ENCODE measurements at places on chromosomes 5 and 9.

DNA sequence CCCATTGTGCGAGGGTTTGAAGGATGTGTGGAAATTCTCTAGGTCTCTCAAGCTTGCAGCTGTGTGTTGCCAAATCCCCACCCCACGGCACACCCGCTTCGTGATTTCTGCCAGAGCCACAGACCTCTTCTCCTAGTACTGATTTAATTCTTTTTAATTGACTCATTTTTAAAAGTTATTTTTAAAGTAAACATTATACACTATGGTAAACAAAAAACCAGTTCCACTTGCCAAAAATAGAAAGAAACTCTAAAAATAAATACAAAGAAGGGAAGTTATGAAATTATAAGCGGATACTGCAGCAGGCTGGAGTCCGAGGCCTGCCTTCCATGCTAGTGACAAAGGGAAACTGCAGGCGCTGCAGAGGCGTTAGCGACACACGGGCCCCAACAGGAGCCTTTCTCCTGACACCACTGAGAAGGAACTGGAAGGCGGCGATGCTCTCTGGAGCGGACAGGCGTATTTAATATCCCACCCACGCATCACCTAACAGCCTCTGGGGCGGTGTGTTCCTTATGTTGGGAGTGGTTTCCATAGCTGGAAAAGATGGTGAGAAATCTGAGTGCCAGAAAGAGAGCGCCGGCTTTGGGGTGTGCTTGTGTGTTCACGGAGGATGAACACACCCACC is 122.5 kb downstream of the COL23A1 start:
- no peak for DNase-seq

DNA sequence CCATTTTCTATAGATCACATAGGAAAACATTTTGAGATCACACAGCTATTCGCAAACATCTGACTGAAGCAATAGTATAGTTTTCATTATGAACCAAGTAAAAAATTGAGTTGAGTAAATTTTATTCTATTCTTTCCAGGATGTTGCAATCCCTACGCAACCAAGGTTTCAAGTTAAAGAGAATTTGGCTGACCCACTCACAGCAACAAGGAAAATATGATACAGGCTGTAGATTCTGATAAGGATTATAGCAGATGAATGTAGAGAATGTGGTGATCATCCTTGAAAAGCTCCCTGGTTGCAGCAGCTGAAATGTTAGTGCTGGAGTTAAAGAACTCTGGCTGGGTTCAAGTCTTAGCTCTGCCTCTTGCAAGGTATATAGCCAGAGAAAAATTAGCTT is 4.7 kb downstream of the ABCA1 start:
- DNase-seq: no peak

GRCh38 chr5:52504584-52505240 is 283.0 kb upstream of the ITGA1 start:
- no peak for DNase-seq

- no peak for DNase-seq
These were observed 54.7 kb upstream of the SIMC1 start for GRCh38 chr5:176183321-176184074.
